ENCODE measurements at places on chromosomes 5 and 9.

DNA sequence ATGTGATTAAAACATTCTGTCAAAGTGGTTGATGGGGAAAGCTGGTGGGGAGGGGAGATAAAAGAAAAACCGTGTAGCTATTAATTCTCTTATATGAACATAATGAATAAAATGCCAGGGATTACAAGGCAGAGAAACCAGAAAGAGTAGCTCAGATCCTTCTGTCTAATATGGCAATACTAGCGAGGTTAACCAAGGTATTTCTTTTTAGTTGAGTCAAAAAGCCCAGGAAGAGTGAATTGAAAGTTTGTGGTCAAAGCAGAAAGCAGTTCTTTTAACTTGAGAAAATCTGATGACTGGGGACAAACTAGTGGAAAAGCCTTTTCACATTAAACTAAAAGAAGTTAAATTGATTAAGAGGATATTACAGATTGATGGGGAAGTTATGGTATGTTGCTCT lies 76.0 kb downstream of the ERBIN start:
- no peak for DNase-seq

- no peak for DNase-seq
Measured at GRCh38 chr5:146059460-146060220, 45.7 kb downstream of the PLAC8L1 start.

DNA sequence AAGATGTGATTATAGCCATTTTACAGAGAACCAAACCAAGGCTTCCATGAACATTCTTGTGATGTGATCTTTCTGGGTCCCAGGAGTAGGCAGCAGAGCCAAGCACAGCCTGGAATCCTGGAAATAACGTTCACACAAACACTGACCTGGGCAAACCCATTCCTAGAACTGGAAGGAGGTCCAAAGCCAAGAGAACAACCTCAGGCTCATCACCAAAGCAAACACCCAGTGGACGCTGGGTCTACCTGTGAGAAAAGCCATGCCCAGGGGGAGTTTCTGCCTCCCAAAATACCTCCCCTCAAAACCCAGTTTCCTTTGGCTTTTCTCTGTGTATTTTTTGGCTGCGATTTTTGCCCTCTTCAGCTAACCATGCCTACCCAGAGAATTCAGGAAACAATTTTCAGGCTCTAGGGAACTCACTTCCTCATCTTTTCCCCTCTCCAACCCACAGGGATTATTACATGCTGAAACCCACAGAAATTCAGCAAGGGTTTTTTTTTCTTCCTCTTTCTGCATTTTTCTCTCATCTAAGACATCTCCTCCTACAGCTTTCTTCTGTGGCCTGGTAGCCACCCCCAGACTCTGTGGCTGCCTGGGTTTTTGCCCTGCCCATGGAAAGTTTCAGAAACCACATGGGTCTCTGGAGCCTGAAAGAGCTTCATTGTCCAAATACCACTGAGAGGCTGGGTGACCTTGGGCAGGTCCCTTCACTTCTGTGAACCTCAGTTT lies 75.0 kb downstream of the TNC start:
- no peak for DNase-seq

DNA sequence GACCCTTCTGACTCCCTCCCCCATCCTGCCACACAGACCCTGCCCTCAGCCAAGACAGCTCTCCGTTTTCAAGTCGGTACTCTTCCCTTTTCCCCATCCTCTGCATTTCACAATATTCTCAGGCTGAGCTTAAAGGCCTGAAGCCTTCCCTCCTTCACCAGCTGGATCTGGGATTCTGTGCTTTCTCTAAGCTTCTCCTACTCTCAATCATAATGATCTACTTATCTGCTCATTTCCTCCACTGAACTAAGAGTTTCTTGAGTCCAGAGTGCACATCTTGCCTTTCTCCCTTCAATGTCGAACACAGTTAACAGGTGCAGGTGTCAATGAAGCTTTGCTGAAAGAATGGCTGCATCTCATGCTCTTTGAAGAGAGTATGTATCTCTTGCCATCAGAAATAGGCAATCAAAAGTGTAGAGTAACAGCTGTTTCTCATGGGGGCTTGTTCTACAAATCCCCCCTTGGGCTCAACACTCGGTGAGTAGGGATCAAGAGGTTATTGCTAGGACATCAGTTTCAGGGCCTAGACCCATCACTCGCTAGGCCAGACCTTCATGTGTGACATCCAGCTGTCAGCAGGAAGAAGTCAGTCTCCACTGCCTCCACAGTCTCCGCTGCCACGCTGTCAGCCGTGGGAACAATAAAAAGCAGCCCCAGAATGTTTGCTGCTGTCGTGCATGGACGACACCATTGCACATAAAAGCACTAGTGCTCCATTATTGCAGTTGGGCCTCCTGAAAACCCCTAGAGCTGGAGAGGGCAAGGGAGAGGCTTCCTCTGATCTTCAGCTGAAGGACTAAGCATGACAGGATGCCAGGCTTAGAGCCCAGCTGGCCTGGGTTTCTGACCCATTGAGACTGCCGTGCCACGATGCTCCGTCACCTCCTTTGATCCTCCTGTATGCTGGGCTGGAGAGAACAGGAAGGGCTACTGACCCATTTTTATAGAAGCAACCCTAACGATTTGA lies 23.7 kb downstream of the TRAF1 start:
- DNase-seq: no peak
